ENCODE measurements at places on chromosomes 5 and 9. TPM values are rescaled to one million over a fixed set of nuclear protein-coding genes. Genes with fewer than 3 reads are reported as not detected.

The SPOCK1 gene
- total RNA-seq, result 174 TPM

The SREK1IP1 gene
- 24.5 TPM for total RNA-seq

- no peaks in the 10 kb centered on the region for H3K4me1 ChIP-seq
- H3K4me3 ChIP-seq, result no peak overlapping the region
- no peak overlapping the region for H3K27ac ChIP-seq
These were observed 52.3 kb downstream of the PSD2 start for GRCh38 chr5:139847790-139848507.

DNA sequence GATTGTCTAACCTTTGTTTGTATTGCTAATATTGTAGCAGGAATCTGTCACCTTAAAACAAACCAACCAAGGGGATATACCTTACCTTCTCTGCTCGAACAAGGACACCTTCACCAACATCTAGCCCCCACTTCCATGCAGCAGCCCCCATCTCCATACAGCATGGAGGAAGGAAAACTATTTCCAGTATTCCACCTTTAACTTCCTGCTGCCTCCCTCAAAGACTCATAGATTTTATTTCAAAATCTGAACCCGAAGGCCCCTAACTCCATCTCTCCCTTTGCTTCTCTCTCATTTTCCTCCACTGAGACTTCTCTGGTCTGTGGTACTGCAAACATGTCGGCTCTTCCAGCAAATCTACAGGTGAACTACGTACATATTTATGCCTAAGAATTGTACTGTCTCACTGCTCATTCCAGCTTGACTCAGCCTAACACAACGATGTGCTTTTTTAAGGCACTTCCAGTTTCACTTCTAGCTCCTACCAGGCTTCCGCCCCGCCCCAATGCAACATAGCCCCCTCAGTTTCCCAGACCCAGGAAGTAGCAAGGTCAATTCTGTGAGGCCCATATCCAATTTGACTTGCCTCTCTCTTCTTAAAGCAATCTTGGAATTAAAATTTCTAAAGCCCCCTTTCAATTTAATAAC is 70.7 kb upstream of the RNF38 start:
- peaks cover 27% of the 10 kb centered on the region for H3K4me1 ChIP-seq
- no peaks in the 10 kb centered on the region for H3K27me3 ChIP-seq
- H3K27ac ChIP-seq, result peak overlapping the region; percentile 90

DNA sequence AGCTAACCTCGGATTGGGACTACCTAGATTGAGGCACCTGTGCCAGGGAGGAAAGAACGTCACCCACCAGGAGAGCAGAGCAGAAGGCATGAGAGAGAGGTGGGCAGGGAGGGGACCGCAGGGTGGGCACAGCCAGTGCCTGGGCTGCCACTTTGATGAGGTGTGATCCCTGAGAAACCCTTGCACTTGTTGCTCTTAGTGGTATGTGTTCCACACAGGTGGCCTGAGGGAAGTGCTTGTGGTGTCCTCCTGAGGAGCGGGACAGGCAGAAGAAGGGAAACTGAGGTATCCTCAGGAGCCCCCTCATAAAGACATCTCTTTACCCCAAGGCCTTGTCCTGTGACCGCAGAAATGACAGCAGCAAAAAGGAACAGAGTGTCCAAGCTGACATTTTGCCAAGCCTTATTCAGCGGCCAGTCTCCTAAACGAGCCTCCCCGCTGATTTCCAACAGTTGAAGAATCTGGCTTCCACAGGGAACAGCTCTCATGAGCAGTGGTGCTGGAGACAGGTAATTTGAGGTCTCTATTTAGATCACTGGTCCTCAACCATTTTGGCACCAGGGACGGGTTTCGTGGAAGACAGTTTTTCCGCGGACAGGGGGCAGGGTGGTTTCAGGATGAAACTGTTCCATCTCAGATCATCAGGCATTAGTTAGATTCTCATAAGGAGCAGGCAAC is 82.4 kb downstream of the FOXD1 start:
- peak overlapping the region; percentile 87 for H3K27ac ChIP-seq
- H3K4me3 ChIP-seq, result peak overlapping the region; percentile 78
- no peak for DNase-seq
- peaks cover 1% of the 10 kb centered on the region for H3K27me3 ChIP-seq
- H3K36me3 ChIP-seq, result no peaks in the 10 kb centered on the region
- H3K4me1 ChIP-seq, result peaks cover 77% of the 10 kb centered on the region

The KIAA0825 gene
- 1.6 TPM for total RNA-seq
